ENCODE measurements at places on chromosomes 2 and 18. TPM values are rescaled to one million over a fixed set of nuclear protein-coding genes. Genes with fewer than 3 reads are reported as not detected.

DNA sequence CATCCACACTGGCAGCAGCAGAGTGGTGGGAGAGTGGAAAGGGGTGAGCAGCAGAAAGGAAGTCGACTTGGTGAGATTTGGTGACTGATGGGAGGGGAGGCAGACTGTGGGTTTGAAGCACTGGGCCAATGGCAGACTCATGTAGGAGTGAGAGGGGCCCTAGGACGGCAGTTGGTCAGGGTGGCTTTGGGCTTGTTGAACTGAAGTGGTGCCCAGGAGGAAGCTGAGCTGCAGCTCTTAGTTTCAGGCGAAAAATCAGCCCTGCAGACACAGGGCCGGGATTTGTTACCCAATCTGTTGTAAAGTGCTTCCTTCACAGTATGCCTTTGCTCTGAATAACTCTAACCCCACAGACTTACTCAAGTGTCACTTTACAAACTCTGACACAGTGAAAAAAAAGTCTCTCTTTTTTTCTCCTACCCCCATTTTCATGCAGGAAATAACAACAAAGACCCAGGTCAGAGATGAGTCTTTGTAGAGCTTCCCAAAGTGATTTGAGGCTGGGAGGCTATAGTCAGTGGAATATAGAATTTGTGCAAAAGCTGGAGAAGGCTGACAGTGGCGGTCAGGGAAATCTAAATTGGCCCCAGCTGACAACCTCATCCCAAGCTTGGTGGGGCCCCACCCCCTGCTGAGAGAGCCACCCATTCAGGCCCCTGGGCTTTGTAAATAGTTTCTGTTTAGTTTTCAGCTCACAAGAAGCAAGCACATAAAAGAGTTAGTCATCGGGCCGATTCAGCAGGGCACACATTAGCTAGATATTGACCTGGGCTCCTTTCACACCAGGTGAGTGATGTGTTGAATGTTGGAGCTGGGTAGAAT is 226.9 kb downstream of the VAPA start:
- no peak for DNase-seq

DNA sequence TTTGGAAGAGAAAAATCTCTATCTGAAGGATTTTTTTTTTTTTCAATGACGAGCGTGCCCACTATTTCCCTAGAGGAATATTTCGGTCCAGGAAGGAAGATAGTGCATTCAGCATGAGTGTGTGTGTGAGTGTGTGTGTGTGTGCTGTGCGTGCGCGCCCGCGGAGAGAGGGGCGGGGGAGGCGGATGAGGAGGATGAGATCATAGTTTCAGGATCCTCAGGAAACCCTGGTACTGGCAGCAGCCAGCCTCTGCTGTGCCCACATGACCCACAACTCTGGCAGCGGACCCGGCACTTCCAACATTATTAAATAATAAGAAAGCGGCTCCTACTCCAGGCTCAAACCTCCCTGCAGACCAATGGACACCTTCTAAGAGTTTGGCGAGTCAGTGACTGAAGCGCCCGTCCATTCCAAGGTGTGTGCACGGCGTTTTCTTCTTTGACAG is 217.0 kb upstream of the DTNA start:
- peak; percentile 90 for DNase-seq

GRCh38 chr2:19543663-19544383 is 185.4 kb upstream of the OSR1 start:
- no peak for DNase-seq

- DNase-seq: no peak
Observed at GRCh38 chr2:102498414-102498813, 25.4 kb downstream of the SLC9A4 start.

- DNase-seq: no peak
Observed at GRCh38 chr18:62928326-62928725, 213.0 kb downstream of the PHLPP1 start.

GRCh38 chr2:62112179-62112578 is 83.7 kb upstream of the B3GNT2 start:
- DNase-seq: no peak

DNA sequence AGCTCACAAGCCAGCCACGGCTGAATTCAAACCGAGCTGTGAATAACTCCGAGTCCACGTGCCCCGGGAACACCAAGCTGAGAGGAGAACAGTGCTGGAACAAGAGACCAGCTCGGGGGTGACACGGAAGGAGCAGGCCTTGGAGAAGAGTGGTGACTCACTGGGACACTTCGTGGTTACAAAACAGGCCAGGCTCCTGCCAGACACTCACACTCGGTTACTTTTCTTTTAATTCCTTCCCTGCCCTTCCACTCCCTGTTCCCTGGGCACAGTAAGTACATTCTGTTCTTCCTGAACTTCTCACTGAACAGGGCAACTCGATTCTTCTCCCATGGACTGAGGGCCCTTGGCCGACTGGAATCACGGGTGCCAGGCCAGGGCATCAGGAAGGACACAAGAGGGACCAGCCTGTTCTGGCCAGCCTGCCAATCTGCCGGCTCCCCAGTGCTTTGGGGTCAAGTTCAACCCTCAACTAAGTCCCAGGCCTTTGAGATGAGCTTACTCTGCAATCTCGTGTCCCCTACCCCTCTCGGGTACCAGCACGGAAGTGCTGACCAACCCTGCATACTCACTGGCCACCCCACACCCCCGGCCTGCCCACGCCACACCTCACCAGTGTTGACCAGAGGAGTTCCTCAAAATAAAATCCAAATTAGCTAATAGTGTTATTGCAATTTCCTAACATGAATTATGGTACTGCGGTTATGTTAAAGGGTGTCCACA is 87.5 kb downstream of the TFCP2L1 start:
- DNase-seq: peak; percentile 81

GRCh38 chr18:47871288-47871687 is 59.2 kb downstream of the SMAD2 start:
- no peak for DNase-seq

DNA sequence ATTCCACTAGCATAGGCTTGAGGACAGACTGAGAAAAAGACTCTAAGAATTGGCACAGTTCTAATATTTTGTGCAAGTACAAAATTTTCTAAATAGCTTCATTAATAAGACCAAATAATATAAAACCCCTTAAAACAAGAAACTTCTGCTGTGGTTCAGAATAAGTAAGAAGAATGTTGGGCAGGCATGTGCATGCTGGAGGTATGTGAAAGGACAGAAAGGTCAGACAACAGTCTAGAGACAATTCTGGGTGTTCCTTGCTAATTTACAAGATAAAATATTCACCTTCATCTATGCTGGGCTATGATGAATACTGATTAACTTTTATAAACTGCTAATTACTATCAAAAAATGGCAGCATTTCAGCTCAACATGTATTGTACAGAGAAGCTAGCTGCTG is 14.9 kb downstream of the CEBPZOS start:
- DNase-seq: no peak

DNA sequence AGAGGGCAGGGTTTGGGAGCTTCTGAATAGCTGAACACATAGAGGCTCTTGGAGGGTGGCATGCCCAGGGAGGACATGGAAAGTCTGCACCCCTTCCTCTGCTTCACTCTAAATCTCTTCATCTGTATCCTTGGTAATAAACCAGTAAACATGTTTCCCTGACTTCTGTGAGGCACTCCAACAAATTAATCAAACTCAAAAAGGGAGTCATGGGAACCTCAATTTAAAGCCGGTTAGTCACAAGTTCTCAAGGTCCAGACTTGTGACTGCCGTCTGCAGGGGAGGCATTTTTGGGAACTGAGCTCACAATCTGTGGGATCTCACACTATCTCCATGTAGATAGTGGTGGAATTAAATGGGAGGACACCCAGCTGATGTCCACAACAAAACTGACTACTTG is 33.1 kb upstream of the STON1 start:
- DNase-seq: no peak

DNA sequence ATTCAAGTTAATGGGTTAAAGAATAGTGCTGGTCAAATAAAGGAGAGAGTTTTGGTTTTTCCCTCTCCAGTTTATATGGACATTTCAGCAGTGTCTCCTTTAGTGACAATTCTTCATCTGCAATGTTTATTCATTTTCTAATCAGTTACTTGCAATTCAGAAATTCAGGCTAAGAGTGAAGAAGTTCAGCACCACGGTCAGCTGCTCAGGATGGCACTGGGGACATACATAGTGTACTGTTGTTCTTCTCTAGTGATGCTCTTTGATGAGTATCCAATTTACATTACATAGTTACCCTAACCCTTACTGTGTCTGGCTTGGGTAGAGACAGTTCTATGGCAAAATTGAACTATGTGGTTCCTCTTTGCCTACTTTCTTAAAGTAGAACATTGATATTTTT is 412.7 kb downstream of the CNTNAP5 start:
- no peak for DNase-seq

DNA sequence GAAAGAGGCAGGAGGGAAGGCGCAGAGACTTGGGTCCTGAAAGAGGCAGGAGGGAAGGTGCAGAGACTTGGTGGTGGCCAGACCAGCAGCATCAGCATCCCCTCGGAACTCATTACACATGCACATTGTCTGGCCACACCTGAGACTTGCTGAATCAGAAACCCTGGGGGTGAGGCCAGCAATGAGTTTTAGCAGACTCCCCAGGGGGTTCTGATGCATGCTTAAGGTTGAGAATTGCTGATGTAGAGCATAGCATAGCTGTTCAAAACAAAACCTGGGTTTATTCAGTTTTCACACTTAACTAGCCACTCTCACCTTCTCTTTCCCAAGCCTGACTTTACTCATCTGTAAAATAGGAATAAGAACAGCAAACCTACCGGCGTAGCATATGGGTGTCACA is 122.9 kb downstream of the MRO start:
- DNase-seq: no peak

GRCh38 chr2:69469784-69470183 is 32.5 kb upstream of the NFU1 start:
- DNase-seq: no peak

- DNase-seq: no peak
Observed at GRCh38 chr2:43183743-43184142, 42.7 kb downstream of the ZFP36L2 start.

Gene COLEC11
- 25.1 TPM for total RNA-seq

Gene CFAP65
- total RNA-seq: not detected
